Fibroblast of skin of scalp (primary cell): ENCODE measurements at places on chromosomes 2 and 18.

GRCh38 chr2:7748717-7749415 is 831.7 kb downstream of the RNF144A start:
- no peak for DNase-seq

GRCh38 chr2:140457483-140457882 is 1673.3 kb downstream of the LRP1B start:
- peak; percentile 10 for DNase-seq

GRCh38 chr2:9021563-9022211 is 18.2 kb upstream of the MBOAT2 start:
- DNase-seq: peak; percentile 38

- DNase-seq: peak; percentile 3
Measured at GRCh38 chr2:26562811-26563645, 78.1 kb downstream of the CIB4 start.

DNA sequence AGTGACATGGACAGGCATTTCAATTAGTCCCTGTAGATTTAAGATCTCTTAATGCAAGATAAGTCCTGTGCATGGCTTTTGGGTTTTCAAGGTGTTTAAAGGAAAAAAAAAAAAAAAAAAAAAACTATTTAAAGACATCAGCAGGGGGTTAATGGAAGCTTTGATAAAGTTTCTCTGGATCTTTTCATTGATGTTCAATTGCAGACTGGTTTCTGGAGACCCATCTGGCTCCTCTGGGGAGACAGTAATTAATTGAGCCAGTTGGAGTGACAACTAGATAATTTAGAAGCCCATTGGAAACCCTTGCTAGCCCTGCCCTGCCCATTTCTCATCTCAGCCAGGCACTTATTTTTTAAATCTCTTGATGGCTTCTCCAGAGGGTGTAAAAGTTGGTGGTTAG is 98.7 kb downstream of the EPHA4 start:
- no peak for DNase-seq

- peak; percentile 51 for DNase-seq
Measured at GRCh38 chr2:101983486-101983885, 8.3 kb upstream of the IL1R2 start.

DNA sequence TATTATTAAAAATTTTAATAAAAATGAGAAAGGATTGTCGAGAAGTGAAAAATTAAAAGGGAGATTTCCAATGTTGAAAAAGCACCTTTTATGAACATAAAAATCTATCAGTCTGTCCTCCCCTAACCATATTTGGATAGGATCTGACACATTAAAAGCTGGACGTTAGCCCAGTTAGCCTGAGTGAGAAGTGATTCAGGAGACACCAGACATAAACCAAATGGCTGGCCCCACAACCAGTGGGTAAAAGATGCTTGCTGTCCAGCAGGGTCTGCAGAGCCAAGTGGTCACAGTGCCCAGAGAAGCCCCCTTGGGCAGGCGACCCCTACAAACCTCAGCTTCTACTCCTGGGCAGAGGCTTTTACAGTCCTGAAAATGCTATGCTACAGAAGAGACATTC is 253.8 kb upstream of the LYPD1 start:
- DNase-seq: peak; percentile 74

- no peak for DNase-seq
Measured at GRCh38 chr2:212811036-212811805, 272.6 kb upstream of the ERBB4 start.

DNA sequence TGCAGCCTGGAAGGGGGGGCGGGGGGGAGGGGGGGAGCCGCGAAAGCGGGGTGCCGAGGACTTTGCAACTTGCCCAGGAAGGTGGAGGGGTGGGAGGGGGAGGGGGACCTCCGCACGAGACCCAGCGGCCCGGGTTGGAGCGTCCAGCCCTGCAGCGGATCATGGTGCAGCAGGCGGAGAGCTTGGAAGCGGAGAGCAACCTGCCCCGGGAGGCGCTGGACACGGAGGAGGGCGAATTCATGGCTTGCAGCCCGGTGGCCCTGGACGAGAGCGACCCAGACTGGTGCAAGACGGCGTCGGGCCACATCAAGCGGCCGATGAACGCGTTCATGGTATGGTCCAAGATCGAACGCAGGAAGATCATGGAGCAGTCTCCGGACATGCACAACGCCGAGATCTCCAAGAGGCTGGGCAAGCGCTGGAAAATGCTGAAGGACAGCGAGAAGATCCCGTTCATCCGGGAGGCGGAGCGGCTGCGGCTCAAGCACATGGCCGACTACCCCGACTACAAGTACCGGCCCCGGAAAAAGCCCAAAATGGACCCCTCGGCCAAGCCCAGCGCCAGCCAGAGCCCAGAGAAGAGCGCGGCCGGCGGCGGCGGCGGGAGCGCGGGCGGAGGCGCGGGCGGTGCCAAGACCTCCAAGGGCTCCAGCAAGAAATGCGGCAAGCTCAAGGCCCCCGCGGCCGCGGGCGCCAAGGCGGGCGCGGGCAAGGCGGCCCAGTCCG is 540 bp downstream of the SOX11 start:
- DNase-seq: peak; percentile 57
